Mesothelial cell of epicardium (in vitro differentiated cells): ENCODE measurements at places on chromosomes 6 and 20. TPM values are rescaled to one million over a fixed set of nuclear protein-coding genes. Genes with fewer than 3 reads are reported as not detected.

The ADAT2 gene
- 14.2 to 16.5 TPM (median 15.2 TPM) in 3 replicates for total RNA-seq

The B3GALT4 gene
- 3.9 to 4.6 TPM (median 4.3 TPM) in 3 replicates for total RNA-seq

The FRMD1 gene
- total RNA-seq: not detected in 3 replicates

The BFSP1 gene
- total RNA-seq: 5.2 to 5.8 TPM (median 5.7 TPM) in 3 replicates

The CST3 gene
- 127 to 138 TPM (median 130 TPM) in 3 replicates for total RNA-seq

The SH3BGRL2 gene
- total RNA-seq: 24.7 to 27.1 TPM (median 26.1 TPM) in 3 replicates

The MYB gene
- 1.6 to 2.4 TPM (median 2.0 TPM) in 3 replicates for total RNA-seq

The POPDC3 gene
- 10.1 to 11.1 TPM (median 10.4 TPM) in 3 replicates for total RNA-seq

DNA sequence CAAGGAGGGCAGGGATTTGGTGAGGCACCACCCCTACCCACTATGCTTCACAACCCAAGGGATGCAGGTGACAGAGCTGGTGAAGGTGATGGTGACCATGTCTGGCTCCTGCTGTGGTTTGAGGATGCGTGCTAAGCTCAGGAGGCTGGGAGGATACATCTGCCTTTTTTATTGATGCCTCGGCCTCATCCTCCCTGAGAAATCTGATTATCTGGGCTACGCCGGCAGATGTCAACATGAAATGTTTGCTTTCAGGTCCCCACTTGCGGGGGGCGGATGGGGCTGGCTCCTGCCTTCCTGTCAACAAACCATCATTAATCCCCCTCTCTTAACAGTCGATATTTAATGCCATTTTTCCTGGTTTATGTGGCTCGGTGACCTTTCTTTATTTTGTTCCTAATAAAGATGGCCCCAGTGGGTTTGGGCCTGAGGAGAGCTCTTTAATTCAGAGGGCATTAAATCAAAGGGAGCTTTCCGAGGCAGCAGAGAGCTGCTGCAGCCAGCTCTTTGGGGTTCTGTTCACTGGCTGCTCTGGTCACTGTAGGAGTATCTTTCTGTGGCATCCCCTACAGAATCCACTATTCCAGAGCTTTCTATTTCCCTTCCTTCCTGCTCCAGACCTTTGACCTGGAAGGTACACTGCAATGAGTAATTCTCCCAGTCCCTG, 33.5 kb upstream of the LRFN2 start:
- no peak for DNase-seq
- peaks cover 58% of the 10 kb centered on the region for H3K27me3 ChIP-seq
- H3K36me3 ChIP-seq: no peaks in the 10 kb centered on the region
- H3K27ac ChIP-seq: no peak overlapping the region
- H3K4me1 ChIP-seq: no peaks in the 10 kb centered on the region
- H3K4me3 ChIP-seq: no peak overlapping the region

DNA sequence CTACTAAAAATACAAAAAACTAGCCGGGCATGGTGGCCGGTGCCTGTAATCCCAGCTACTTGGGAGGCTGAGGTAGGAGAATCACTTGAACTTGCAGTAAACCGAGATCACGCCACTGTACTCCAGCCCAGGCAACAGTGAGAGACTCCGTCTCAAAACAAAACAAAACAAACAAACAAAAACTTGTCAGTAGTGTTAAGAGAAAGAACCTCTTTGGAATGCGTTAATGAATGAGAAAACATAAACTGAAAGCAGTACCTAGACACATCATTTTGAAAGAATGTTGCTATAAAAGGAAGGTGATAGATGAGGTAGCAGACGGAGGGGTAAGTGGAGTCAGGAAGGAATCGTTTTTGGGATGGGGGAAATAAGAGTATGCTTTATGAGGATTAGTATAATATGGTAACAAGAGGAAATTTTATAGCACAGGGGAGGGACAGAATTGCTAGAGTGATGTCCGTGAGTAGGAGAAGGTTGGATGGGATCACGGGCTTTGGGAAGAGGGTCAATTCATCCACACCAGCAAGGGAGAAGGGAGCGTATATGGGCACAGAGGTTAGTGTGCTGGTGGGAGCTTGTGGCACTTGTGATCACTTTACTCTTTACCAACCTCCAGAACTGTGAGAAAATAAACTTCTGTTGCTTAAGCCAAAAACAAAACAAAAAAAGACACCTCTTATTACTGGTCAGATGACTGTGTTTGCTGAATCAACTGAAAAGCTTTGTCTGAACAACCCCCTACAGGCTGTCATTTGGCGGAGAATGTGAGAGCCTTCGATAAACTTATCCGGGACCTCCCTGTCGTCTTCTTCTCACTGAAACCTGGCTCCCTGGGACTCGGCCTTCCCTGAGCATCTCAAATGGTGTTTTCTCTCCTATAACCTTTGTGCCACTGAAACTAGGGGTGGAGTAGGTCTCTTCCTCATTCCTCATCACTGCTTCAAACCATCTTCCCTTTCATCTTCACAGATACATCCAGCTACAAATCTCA, 48.9 kb upstream of the TFAP2A start:
- H3K27me3 ChIP-seq: peaks cover 5% of the 10 kb centered on the region
- H3K4me1 ChIP-seq: no peaks in the 10 kb centered on the region
- no peak overlapping the region for H3K4me3 ChIP-seq
- no peak overlapping the region for H3K27ac ChIP-seq

DNA sequence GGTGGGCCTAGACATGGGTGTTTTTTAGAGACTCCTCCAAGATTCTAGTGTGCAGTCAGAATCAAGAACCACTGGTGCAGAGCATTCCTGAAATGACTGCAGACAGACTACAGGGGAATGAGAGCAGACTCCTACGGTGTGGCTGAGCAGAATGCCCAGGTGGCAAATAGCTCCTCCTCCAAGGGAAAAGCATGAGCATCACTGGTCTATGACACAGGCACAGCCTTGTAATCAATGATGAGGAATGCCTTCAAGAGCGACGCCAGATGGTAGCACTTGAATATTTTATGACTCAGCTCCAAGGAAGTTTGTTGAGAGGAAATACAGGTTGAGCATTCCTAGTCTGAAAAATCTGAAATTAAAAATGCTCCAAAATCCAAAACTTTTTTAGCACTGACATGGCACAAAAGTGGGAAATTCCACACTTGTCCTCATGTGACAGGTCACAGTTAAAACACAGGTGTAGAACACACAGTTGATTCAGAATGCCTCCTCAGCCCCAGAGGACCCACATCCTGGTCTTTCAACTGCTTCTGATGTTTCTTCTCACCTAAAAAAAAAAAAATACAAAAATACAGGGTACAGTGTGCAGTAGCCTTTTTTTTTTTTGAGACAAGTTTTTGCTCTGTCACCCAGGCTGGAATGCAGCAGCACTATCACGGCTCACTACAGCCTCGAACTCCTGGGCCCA, 10.6 kb upstream of the FAM8A1 start:
- no peak overlapping the region for H3K27ac ChIP-seq
- no peaks in the 10 kb centered on the region for H3K36me3 ChIP-seq
- H3K4me3 ChIP-seq: no peak overlapping the region
- H3K4me1 ChIP-seq: peaks cover 3% of the 10 kb centered on the region
- no peaks in the 10 kb centered on the region for H3K27me3 ChIP-seq
- no peak for DNase-seq

DNA sequence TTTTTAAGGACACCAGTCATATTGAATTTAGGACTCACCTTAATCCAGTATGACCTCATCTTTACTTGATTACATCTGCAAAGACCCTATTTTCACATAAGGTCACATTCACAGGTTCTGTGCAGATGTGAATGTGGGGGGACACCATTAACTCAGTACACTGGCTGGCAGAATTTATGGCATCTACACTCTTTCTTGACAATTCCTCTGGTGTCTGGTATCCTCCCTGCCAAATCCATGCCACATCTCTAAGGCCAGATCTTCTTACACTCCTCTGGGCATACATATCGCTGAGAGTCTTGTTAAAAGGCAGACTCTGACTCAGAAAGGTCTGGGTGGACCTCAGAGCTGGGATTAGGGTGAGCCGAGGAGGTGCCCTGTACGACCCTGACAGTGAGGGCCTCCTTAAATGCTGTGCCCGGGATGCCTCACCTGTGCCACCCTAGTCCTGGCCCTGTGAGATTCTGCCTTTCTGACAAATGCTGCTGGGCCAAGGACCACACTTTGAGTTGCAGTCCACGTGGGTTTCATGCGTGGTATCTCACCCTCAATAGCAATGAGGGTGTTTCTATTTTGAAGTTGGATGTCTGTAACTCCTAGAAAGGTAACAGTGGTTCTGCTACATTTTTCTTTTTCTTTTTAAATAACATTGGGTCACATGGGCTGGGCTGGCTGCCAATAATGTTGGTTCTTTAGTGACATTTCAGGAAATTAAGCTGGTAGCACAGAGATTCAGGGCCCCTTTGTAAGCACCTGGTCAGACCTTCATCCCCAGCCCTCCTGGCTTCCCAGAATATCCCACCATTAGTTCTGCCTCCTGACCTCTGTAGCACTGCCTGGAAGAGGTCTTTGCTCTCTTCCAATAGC, 17.2 kb upstream of the LRRN4 start:
- DNase-seq: no peak
- H3K27me3 ChIP-seq: no peaks in the 10 kb centered on the region
- H3K36me3 ChIP-seq: peaks cover 16% of the 10 kb centered on the region
- H3K4me1 ChIP-seq: peaks cover 24% of the 10 kb centered on the region

- H3K27ac ChIP-seq: no peak overlapping the region
- H3K4me1 ChIP-seq: no peaks in the 10 kb centered on the region
- H3K4me3 ChIP-seq: no peak overlapping the region
- H3K36me3 ChIP-seq: peaks cover 14% of the 10 kb centered on the region
- DNase-seq: no peak
Measured at GRCh38 chr6:140623498-140623897, 1249.0 kb upstream of the CITED2 start.

- H3K36me3 ChIP-seq: no peaks in the 10 kb centered on the region
- H3K27ac ChIP-seq: no peak overlapping the region
- no peak overlapping the region for H3K4me3 ChIP-seq
- no peaks in the 10 kb centered on the region for H3K4me1 ChIP-seq
Measured at GRCh38 chr20:10110151-10110550, 75.4 kb downstream of the ANKEF1 start.

DNA sequence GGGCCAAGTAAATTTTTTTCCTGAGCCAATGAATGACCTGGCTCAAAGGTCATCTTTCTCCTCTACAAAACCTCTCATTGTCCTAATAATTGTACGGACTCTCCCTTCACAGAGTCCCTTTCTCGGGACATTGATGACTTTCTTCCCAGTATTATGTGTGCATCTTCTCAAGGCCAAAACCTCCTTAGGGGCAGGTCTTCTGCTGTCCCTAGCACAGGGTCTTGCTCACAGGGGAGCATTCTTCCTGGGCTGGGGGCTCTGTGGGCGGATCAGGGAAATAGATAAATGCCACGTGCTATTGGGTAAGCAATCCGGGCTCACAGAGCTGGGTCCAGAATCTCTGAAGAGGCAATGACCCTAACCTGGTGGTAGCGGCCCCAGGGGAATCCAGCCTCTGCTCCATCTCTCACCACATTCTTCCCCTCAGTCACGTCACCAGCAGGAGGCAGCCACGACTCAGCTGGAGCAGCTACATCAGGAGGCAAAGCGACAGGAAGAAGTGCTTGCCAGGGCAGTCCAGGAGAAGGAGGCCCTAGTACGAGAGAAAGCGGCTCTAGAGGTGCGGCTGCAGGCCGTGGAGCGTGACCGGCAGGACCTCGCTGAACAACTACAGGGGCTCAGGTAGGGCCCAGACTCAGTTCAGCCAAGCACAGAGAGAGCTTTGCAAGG, 23.5 kb downstream of the CEP250 start:
- no peak overlapping the region for H3K27ac ChIP-seq
- no peaks in the 10 kb centered on the region for H3K27me3 ChIP-seq
- DNase-seq: no peak
- no peaks in the 10 kb centered on the region for H3K4me1 ChIP-seq

DNA sequence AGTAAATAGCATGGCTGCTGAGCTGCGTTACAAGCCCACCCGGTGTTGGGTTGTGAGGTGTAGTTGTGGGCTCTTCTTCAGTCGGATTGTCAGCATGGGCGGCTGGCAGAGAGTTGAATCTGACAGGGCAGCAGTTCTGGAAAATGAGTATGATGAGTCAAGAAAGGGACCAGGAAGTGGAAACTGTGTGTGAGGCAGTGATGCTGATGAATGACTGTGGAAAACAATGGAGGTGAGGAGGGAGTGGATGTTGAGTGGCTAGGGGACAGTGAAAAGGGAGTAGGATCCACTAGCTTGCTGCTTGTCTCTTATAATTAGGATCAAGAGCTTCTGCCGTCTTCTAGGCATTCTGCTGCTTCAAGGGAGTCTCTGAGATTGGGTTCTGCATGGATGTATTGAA, 154.3 kb downstream of the ESR1 start:
- no peak overlapping the region for H3K27ac ChIP-seq
- H3K27me3 ChIP-seq: peaks cover 5% of the 10 kb centered on the region
- H3K36me3 ChIP-seq: no peaks in the 10 kb centered on the region
- H3K4me3 ChIP-seq: no peak overlapping the region
- H3K4me1 ChIP-seq: no peaks in the 10 kb centered on the region

GRCh38 chr20:24598996-24599395, 129.6 kb downstream of the SYNDIG1 start:
- no peaks in the 10 kb centered on the region for H3K4me1 ChIP-seq
- H3K27me3 ChIP-seq: peaks cover 6% of the 10 kb centered on the region
- H3K36me3 ChIP-seq: no peaks in the 10 kb centered on the region
- no peak overlapping the region for H3K4me3 ChIP-seq
- H3K27ac ChIP-seq: no peak overlapping the region

DNA sequence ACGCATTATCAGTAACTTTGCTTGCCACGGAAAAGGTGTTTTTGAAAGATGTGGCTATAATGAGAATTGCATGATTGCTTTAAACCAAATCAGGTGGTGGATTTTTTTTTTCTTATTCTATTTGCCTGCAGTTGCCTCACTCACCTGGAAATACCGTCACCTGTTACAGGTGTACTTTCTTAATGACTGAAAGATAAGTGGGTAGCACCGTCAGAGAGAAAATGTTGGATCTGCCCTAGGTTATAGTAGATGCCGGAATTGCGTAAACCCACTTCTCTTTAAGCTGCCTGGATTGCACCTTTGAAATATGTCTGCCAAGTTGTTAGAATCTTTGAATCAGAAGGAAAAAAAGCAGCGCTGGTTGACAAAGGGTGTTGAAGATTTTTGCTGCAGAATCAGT, 68.5 kb downstream of the SH3BGRL2 start:
- no peak overlapping the region for H3K4me3 ChIP-seq
- peaks cover 22% of the 10 kb centered on the region for H3K36me3 ChIP-seq
- H3K27ac ChIP-seq: no peak overlapping the region

DNA sequence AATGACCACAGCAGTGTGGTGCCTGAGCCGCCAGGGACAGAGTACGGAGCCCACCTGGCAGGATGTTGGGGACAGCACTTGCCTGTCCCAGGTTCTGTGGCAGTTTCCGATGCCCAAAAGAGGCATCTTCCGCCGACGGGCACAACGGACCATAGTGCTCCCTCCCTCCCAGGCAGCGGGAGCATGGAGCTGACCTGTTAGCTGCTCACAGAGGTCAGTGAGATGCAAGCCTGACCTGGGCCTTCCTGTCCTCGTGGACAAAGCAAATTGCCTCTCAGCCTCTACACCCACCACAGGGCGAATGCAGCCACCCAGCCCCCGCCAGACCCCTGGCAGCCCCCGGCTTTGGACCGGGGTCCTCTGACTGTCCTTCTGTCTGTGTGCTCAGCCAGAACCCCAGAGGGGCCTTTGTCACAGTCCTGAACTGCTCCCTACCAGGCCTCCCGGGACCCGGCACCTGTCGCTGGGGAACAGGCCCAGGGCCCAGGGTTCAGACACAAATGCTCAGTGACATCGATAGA, 16.2 kb upstream of the FRMD1 start:
- H3K36me3 ChIP-seq: no peaks in the 10 kb centered on the region
- no peak for DNase-seq
- no peak overlapping the region for H3K4me3 ChIP-seq
- H3K4me1 ChIP-seq: peaks cover 15% of the 10 kb centered on the region
